ENCODE measurements at places on chromosomes 4 and X. TPM values are rescaled to one million over a fixed set of nuclear protein-coding genes. Genes with fewer than 3 reads are reported as not detected.

S100G gene
- total RNA-seq, result not detected

SOX3 gene
- total RNA-seq, result not detected

ANOS1 gene
- not detected for total RNA-seq

GRCh38 chr4:179007755-179008154, 1565.5 kb upstream of the AGA start:
- DNase-seq, result no peak

- DNase-seq, result no peak
These were observed 37.6 kb downstream of the AMOT start for GRCh38 chrX:112803060-112803459.

DNA sequence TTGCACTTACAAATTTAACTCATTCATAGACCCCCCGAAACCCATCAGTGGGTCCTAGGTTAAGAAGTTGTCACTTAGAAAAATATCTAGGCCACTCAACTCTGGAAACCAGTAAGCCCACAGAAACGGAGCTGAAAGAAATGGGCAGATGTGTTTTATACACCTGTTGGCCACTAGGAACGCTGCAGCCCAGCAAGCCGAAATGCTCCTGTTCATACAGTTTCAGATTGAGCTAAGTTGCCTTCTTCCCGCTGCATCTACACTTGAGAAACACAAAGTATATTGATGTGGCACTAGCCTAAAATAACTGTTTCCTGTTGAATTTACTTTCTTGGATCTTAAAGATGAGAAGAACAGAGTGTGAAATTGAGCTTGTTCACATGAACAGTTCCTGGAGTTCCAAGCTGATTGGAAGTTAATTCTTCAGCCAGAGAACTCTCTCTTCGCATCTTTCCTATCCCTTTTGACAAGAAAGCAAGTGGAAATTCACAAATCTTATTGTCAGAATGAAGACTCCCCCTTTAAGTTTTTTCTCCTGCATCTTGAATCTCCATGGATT, 174.1 kb downstream of the RBMX2 start:
- DNase-seq, result no peak

GRCh38 chrX:72029483-72030411, 102.0 kb downstream of the RTL5 start:
- DNase-seq, result no peak

- no peak for DNase-seq
These were observed 43.1 kb downstream of the RAPGEF2 start for GRCh38 chr4:159145992-159146330.

- no peak for DNase-seq
These were observed 41.9 kb upstream of the PDGFRA start for GRCh38 chr4:54187148-54187547.

DNA sequence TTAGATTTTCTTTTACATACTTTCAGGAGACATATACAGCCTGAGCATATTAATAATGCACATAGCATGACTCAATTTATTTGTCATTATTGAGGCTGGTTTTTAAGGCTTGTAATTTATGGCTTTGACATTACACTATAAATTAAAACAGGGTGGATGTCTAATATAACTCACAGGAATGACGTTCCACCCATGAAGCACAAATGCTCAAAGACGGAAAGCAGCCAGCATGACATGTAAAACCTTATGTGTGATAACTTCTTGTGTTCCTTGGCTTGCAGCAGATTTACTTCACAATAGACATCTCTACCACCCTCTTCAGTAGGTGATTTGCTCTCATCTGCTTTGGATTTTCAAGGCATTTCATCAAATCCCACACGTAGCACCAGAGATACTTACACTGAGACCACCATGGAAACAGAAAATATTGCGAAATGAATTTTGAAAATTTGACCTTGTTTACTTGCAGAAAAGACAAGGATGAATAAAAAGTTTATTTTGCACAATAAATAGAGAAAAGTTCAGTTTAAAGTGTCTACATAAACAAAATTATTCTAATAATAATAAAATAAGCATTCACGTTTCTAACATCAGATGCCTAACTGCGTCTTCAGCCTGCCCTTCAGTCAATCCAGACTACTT, 64.7 kb upstream of the BTC start:
- no peak for DNase-seq

DNA sequence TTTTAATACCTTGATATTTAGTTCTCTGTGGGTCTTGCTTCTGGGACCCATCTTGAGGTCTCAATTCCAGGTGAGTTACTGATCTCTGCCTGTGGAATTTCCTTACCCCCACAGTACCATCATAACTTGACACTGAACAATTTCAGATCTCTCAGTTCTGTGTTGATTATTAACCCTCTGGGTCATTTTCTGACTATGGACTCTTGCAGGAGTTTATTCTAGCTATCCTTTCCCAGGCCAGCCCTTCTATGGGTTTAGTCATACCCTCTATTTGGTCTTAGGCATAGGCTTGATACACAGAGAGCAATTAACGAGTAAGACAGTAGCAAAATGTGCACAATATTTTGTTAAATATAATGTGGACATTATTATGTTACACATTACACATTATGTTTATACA, 3.7 kb upstream of the SPARCL1 start:
- no peak for DNase-seq

DNA sequence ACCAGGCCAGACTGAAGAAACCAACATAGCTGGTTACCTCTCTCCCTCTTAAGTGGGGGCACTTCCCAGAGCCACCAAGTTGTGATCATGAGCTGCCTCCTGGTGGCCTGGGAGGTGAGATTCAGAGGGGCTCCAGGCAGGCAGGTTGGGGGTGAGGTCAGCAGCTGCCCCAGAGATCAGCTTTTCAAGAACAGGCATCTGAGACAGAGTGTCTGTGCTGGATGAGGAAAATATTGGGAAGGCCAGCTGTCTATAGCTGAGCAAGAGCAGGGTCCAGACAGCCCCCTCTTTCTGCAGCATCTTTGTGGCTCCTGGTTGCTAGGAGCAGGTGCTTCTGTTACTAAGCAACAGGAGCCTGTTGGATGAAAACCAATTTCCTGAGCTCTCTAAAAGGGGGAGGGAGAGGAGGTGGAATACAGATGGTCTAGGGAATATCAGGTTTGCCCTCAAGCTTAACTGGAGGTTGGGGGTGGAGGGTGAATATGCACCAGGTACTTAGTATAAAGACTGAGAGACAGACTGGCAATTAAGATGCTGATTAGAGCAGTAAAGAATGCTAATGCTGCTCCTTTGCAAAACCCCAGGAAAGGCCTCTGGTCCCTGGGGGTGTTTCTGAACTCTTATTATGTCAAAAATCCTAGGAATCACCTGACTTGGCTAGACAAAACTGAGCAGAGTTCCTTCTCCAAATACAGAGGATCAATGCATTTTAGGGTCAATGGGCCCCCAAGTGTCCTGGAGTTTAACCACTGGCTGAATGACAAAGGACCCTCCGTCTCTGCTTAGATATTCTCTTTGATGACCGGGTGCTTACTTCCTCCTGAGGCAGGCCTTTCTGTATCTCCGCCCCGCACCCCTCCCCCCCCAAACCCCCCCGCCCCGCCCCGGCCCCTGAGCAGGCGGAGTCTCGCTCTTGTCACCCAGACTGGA, 21.4 kb downstream of the ZCCHC13 start:
- DNase-seq, result no peak

DNA sequence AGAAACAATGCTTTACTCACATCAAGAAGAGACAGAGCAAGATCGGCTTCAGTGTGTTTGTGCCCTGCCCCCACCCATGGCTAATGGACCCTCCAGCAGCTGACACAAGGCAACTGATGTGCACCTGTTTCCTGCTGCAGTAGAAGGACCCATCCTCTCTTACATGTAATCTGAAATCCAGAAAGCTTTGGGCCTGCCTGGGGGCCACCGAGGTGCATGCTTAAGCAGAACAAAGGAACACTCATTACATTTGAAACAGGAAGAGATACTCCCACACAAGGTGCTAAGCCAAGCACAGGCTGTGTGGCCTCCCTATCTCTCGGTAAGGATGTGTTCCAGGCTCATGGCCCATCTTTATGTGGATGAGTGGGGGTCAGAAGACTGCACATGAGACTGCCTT, 338.0 kb downstream of the SPOCK3 start:
- DNase-seq, result no peak

DNA sequence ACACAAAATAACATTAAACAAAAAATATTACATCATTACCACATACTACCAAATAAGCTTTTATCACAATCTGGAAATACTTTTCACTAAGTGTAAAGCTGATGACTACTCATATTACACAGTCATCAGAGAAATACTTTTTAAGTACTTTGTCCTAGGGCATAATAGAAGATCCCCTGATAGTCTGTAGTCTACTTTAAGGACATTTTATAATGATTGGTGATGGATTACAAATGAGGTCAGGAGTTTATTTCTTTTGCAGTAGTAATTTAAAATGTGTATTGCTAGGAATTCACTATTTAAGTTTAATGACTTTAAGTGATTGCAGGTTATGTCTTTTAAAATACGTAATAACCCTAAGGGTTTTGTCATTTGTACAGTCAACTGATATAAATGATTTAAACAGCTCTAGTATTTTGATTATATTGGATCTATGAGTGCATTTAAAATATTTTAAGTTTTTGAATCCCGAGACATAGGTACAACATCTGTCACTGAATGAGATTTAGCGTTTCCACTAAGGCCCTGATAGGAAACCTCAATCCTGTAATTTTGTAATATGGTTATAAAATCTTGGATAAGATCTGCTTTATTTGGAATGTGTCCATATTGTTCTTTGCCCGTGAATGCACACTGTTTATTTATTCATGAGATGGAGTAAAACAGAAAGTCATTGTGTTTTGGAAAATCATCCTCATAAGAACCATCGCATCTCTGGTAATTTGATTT, 189.5 kb downstream of the ARAP2 start:
- DNase-seq, result no peak

GRCh38 chrX:112799425-112799824, 41.2 kb downstream of the AMOT start:
- no peak for DNase-seq

DNA sequence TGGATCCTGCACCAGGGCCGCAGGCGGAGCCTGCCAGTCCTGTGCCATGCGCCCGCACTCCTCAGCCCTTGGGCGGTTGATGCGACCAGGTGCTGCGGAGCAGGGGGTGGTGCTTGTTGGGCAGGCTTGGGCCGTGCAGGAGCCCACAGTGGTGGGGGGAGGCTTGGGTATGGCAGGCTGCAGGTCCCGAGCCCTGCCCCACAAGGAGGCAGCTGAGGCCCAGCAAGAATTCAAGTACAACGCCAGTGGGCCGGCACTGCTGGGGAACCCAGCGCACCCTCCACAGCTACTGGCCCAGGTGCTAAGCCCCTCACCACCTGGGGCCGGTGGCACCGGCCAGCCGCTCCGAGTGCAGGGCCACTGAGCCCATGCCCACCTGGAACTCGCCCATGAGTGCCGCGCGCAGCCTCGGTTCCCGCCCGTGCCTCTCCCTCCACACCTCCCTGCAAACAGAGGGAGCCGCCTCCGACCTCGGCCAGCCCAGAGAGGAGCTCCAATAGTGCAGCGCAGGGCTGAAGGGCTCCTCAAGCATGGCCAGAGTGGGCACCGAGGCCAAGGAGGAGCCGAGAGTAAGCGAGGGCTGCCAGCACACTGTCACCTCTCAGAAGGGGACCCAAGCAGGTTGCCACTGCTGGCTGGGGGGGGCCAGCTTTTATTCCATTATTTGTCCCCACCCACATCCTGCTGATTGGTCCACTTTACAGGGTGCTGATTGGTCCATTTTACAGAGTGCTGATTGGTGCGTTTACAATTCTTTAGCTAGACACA, 339.0 kb upstream of the KLF3 start:
- DNase-seq, result no peak
